ENCODE measurements at places on chromosomes 1 and 21. TPM values are rescaled to one million over a fixed set of nuclear protein-coding genes. Genes with fewer than 3 reads are reported as not detected.

Gene CCDC30
- 1.6 TPM for total RNA-seq

DNA sequence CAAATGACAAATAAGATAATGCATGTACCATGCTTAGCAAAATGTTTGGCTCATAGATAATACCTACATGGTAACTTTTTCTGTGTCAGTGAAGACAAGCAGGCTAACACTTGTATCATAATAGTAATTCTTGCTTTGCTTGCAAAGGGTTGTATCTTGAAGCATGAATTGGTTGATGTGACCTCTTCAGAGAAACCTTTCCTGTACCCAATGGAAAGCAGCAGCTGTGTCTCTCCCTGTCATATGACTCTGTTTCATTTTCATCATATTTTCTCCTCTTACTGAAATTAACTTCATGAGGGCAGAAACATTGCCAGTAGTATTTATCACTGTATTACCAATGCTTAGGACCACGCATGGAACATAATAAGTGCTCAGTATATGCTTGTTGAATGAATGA is 4.4 kb downstream of the SH2D1B start:
- DNase-seq: no peak

DNA sequence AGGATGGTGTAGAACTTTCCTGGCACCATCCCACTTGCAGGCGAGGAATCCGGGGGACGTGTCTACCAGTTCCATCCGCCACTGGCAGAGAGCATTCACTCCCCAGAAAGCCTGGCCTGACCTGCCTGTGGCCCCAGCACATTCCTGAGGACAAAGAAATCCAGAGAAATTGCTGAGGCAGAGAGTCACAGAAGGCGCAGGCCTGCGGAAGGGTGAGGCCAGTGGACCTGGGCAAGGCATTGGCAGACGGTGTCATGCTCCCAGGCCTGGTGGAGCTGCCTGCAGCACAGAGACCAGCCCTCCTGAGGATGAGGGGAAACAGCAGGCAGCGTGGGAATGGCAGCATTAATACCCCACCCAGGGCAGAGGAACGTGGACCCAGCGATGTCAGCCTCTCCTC is 81.2 kb upstream of the F3 start:
- no peak for DNase-seq

Gene TFF2
- total RNA-seq: not detected

DNA sequence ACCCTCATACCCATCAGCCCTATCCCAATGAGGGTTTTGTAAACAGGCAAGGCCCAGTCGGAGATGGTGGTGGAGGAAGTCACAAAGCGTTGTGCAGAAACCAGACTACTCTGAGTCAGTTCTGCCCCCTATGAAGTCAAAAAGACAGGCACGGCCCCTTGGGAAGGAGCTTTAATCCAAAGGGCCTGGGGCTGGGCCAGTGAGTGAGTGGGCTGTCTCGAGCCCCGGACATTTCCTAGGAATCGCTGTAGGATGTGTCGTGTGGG is 442 bp upstream of the AHCYL1 start:
- DNase-seq: no peak

- DNase-seq: no peak
These were observed 373.8 kb downstream of the HHAT start for GRCh38 chr1:210702506-210702905.

DNA sequence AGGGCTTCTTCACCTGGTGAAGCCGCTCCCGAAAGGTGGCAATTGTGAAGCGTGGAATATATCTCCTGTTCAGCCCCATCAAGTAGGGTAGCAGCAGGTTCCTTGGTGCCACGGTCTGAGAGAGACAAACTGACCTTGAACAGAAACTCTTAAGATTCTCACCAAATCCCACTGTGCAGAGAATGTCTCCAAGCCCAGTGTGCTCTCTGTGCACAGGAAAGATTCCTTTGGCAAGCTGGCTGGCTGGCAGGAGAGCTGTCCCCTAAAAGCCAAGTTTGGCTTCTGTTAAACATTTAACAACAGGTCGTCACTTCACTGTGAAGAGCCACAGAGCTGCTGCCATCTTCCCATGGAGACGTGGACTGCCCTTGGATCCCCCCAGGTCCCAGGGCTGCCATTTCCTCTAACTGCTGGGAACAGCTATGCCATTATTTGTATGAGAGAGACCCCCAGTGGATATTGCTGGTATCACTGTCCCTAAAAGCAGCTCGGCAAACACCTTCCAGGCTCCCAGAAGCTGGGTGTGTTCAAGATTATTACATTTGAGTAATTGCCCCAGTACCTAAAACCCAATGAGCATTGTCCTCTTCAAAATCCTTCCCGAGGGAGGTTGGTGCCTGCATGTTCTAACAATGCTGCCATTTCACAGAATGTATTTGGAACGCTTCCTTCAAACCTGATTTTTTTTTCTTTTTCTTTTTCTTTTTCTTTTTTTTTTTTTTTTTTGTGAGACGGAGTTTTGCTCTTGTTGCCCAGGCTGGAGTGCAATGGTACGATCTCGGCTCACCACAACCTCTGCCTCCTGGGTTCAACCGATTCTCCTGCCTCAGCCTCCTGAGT is 71.8 kb downstream of the CD58 start:
- DNase-seq: no peak

GRCh38 chr1:31218705-31219104 is 21.0 kb downstream of the NKAIN1 start:
- no peak for DNase-seq

Gene CD1D
- total RNA-seq: 5.1 TPM

Gene TDRD5
- 0.35 TPM for total RNA-seq

GRCh38 chr1:1573843-1574720 is 581 bp downstream of the SSU72 start:
- DNase-seq: no peak

Gene MX1
- 60.3 TPM for total RNA-seq

GRCh38 chr1:41333146-41333784 is 28.0 kb upstream of the FOXO6 start:
- DNase-seq: peak; percentile 55

DNA sequence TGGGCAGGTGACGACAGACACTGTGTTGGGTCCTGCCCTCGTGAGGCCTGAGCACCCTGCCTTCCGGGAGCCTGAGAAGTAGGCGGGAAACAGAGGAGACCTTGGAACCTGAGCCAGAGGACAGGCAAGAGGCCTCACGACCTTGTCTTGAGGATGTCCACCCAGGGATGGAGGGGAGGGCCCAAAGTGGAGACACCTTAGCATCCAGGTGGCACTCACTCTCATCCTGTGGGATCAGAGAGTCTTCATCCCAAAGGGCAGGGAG is 347.2 kb downstream of the NPHP4 start:
- DNase-seq: no peak

DNA sequence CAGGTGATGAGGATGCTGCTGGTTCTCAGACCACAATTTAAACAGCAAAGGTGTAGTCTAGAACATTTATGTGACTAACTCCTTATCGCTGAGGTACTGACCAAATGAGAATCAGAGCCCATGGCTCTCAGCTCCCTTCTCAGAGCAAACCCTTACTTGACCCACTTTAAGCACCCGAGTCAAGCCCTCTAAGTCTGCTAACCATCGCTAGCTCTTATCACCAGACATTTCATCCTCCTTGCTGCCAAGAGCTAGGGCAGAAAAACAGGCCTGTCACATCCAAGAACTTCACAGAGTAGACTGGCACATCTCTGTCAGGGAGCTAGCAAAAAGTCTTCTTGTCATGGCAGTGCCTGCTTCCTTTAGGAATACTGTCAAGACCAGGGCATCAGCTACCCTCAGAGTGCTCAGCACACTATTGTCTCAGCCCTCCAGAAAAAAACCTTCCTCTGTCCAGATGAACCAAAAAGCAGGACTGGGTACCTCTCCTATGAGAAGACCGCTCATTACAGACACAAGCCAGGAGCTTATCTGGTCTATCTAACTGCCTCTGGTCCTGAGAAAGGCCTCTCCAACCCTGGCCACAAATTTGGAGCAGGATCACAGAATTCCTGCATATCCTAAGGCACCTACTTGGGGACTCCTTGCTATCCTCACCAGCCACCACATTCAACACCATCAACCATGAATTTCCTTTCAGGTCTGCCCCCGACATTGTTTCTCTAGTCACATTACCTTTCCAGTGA is 26.2 kb downstream of the ERI3 start:
- DNase-seq: no peak

GRCh38 chr1:158115126-158115525 is 65.6 kb upstream of the CD1D start:
- no peak for DNase-seq

- DNase-seq: no peak
These were observed 3.1 kb upstream of the CAMTA1 start for GRCh38 chr1:6782151-6782550.

DNA sequence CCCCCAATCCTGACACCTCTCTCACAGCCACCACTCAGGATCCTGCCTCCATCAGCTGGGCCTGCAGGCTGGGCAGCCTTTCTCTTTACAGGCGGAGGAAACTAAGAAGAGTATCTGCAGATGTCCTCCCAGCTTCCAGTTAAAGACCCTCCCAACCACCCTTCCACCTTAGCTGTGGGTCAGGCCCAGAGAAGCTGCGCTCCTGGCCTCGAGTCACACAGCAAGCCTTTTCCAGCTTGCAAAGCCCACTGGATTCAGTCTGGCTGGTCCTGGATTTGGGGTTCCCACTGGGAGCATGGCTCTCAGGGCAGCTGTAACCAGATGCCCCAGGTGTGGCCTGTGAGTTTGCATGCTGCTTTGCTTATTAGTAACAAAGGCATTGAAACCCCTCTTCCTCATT is 19.9 kb downstream of the KCNQ4 start:
- no peak for DNase-seq

GRCh38 chr1:7406641-7407543 is 364.2 kb upstream of the VAMP3 start:
- peak; percentile 78 for DNase-seq

Gene ZSWIM5
- 0.42 TPM for total RNA-seq

GRCh38 chr1:67787746-67788145 is 45.5 kb downstream of the GNG12 start:
- DNase-seq: no peak

DNA sequence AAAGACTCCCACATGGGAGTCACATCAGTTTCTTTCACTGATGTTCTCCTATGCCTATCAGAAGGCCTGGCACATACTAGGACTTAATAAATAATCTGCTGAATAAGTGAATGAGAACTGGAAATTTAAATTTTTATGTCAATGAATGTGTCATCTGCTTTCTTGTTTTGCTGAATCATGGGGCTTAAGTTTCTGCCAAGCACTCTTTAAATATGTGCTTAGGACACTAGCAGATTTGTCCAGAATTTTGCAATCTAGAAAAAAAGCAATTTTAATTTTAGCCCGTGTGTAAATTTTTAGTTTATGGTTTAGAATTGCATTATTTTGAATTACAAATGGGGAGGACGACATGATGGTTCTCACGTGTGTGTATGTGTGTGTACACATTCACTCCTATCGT is 803.1 kb downstream of the USP25 start:
- DNase-seq: no peak

Gene RNF19B
- 23.5 TPM for total RNA-seq

- peak; percentile 59 for DNase-seq
These were observed 32.7 kb downstream of the EPHA10 start for GRCh38 chr1:37732111-37732780.

DNA sequence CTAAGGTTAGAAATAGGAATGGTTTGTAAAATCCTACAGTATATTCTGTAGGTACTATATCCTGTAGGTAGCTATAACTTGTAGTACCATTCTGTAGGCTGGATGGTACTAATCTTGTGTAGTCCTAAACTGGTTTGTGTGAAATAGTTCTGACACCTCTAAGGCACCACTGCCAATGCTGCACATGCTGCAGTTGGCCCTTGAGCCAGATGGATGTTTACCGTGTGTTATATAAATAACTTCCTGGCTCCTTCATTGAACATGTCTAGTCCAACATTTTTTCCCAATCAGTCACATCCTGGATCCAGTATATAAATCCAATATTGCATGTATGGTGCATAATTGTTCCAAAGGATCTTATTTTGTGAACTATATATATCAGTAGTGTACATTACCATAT is 89.5 kb upstream of the GNG4 start:
- DNase-seq: no peak

DNA sequence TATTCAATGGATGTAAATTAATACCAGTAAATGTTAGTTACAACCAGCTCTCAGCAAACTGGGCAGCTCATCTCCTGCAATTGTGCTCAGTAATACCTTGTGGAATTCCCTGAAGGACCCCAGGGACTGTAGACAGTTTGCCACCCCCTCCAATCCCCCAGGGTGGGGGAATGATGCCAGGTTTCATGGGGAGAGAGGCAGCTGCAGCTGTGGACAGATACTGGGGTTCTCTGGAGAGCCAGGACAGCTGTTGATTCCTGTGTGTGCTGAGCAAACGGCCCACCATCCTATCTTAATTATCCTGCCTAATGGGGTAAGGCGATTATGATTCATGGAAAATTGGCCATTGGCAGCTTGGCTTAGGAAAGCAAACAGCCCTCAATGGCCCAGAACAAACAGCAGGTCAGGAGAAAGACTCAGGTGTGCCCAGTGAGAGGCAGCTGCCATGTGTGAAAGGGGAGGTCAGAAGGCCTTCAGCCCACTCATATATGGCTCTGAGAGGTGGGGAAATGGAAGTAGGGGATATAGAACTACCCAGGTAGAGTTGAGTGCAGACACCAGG is 148.9 kb upstream of the CTTNBP2NL start:
- DNase-seq: no peak

- DNase-seq: no peak
These were observed 20.6 kb upstream of the NPL start for GRCh38 chr1:182768963-182769362.

GRCh38 chr1:205496661-205497060 is 7.8 kb upstream of the CDK18 start:
- DNase-seq: no peak

GRCh38 chr1:92957030-92957734 is 4.1 kb downstream of the DIPK1A start:
- DNase-seq: no peak

Gene MMP23B
- total RNA-seq: 17.2 TPM

Data from mesenteric fat pad (tissue), 1 donor.